ENCODE measurements at places on chromosomes 16 and 17. TPM values are rescaled to one million over a fixed set of nuclear protein-coding genes. Genes with fewer than 3 reads are reported as not detected.

- DNase-seq, result no peak
Observed at GRCh38 chr17:77666881-77667395, 291.6 kb upstream of the TNRC6C start.

DNA sequence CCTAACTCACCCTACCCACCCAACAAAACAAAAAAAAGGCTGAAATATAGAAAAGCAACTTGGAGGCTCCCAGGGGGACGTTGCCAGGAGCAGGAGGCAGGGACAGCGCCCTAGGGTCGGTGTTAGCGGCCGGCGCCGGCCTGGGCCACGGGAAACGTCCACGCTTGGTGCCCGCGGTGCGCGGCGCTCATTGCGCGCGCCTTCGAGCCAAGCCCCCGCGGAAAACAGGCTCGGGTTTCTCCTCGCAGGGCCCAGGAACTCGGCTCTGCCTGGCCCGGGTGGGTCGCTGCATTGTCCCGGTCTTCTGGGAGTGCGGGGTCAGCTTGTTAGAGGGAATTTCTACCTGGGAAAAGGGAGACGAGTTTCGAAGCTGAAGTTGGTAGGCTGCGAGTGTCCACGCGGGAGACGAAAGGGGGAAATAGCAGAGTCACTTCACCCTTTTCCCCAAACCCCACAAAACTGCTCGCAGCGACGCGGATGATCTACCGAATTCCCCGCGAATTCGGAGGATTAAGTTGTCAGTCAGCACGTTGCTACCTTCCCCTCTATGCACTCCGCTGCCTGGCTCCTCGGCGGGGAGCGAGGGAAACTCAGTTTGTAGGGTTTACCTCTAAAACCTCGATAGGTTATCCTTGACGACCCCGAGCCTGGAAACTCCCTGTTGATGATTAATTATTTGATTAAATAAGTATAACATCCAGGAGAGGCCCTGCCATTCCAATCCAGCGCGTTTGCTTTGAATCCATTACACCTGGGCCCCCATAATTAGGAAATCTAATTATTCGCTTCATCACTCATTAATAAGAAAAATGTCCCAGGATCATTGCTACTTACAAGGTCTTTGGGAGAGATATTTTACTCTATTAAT is 751 bp upstream of the FOXC2 start:
- DNase-seq, result no peak

DNA sequence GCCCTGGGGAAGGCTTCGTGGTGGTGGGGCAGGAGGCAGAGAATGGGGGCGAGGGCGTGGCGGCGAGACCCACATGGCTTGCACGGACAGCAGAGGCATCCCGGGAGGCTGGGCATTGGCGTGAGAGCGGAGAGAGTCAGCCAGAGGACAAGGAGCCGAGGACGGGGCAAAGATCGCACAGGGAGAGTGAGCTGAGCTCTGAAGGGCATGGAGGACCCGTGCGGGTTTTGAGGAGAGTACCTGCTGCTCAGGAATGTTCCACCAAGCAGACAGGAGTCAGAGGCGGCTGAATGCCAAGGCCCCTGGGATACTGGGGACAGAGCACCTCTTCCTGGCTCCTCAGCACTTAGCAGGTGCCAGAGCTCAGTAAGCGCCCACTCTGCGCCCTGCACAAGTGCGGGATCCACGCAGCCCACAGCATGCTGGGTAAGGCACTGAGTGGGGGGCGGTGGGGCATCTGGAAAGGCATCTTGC is 47.8 kb downstream of the ARHGAP27 start:
- no peak for DNase-seq

GRCh38 chr17:2396192-2396567 is 4.7 kb downstream of the MNT start:
- DNase-seq, result no peak

- no peak for DNase-seq
Observed at GRCh38 chr17:79412886-79413390, 197.9 kb downstream of the RBFOX3 start.

DNA sequence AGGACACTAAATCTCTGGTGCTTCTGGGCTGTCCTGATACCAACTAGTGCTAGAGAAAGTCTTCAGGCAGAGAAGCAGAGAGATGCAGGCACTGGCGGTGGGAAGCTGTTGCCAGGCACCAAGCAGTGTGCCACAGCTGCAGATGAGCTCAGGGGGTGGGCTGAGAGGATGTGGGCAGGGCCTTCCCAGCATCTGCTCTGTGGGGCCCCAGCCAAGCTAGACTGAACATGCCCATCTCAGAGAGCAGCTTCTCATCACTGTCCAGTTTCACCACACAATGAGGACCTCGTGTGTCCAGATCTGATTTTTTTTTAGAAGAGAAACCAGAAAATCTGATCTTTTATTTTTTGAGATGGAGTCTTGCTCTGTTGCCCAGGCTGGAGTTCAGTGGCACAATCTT is 17.1 kb downstream of the PSKH1 start:
- no peak for DNase-seq

GRCh38 chr17:75316253-75316652 is 27.0 kb upstream of the SLC25A19 start:
- DNase-seq, result no peak

- no peak for DNase-seq
Observed at GRCh38 chr17:57210224-57210553, 46.1 kb upstream of the MSI2 start.

- no peak for DNase-seq
Observed at GRCh38 chr17:9844153-9844552, 18.4 kb downstream of the GLP2R start.

GRCh38 chr16:79770244-79771064 is 169.9 kb upstream of the MAF start:
- DNase-seq, result peak; percentile 81

GRCh38 chr17:34820922-34821321 is 140.3 kb downstream of the CCT6B start:
- no peak for DNase-seq

GRCh38 chr16:69223882-69224281 is 36.9 kb downstream of the SNTB2 start:
- DNase-seq, result no peak

DNA sequence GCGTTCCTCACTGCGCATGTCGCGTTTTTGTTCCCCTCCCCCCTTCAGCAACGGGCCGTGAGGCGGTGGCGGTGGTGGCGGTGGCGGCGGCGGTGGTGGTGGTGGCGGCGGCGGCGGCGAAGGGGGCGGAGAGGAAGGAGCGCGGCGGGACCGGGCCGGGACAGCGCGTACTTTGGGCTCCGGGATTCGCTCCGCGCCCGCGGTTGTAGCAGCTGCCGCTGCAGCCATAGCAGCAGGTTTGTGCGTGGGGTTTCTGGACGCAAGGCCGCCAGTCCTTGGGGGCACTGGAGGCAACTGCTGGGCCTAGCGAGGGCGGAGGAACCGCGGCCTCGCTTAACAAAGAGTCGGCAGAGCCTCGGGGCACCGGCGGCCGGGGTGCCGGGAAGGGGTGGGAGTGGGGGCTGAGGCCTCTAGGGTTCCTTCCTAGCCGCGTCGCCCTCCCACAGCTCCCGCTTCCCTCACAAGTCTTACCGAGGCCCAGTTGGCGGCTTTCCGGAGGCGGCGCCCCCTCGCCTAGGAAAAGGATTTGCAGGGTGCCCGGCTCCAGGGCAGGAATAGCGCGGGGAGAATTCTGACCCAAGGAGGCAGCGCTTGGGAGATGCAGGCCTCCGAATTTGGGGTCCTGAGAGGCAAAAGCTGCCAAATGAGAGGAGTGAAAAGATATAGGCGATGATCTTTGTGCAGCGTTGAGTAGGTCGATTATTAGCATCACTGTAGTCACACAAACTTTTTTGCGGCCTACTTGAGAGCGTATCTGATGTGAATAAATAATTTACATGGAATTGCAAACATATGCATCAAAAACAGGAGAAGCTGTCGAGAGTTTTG is at the start of gene DDX42:
DDX42 (plus strand) TSS at position 30 of the 828 bp plus-strand sequence. CDS start 12,880 bp downstream, outside the sequence.
- peak; percentile 42 for DNase-seq

GRCh38 chr17:27985736-27986399 is 56.6 kb upstream of the NLK start:
- DNase-seq, result no peak

- no peak for DNase-seq
Observed at GRCh38 chr16:22751685-22752084, 62.3 kb upstream of the HS3ST2 start.

DNA sequence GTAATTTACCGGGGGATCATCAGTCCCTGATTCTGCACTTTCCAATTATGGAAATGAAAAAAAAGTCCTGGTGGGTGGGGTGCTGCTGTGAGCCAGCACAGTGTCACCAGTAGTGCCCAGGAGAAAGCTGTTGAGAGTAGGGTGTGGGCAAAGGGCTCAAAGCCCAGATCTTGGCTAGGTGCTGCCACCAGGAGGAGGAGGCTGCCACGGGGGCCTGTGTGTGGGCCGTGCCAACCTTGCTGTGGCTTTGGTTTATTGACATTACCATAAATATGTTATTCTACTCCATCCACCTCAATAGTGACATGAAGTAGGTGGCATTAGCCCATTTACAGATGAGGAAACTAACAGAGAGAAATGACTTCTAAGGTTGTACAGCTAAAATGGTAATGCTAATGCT is 6.7 kb upstream of the PRPSAP2 start:
- no peak for DNase-seq

DNA sequence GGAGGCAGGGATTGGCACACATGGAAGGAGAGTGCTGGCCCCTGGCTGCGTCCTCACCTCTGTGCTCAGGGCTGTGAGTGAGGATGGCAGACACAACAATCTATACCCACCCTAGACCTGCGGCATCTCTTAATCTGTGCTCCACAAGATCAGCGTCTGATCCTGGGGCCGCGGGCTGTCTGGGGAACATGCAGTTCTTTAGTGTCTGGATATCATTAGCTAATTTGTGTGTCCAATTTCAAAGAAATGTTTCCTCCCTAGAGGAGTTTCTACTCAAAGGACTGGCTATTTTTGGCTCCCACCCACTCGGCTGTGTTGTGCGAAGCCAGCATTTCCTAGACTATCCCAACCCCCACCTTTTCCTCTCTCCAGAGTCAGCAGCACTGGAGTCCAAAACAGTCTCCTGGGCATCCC is 93.8 kb downstream of the GRIN2A start:
- DNase-seq, result no peak

DNA sequence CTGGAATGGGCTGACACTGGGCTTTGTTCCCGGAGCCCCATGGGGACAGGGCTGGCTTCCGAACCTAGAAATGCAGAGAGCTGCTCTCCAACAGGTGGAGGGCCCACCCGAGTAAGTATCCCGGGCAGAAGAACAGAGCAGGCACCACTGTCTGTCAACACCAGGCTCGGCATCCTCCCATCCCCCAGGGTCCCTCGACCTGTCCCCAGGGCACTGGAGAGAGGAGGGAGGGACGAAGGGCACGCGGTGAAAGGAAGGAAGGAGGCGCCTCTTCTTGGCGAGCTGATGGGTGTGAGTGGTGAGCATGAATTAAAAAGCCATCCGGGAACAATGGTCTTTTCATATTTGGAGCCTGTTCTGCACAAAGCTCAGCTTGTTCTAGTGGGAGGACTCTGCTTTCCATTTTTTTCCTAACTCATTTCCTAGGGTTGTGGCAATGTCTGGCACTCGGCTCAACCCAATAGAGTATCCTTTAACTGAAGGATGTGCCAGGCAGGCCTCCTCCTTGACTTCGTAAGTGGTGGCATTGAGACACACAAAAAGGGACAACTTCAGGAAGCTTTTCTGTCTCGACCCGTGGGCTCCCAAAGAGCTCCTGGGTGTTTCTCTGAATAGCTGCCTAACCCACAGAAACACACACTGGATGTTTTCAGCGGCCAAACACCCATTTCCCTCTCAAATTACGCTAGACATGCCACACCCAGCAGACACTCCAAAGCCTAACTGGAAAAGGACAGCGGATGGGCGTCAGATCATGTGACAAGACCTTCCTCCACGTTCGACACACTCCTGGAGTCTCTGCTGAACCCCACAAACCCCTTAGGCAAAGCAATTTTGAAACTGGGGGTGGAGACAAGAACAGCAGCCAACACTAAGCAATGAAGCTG is 47.7 kb downstream of the ZFHX3 start:
- no peak for DNase-seq

DNA sequence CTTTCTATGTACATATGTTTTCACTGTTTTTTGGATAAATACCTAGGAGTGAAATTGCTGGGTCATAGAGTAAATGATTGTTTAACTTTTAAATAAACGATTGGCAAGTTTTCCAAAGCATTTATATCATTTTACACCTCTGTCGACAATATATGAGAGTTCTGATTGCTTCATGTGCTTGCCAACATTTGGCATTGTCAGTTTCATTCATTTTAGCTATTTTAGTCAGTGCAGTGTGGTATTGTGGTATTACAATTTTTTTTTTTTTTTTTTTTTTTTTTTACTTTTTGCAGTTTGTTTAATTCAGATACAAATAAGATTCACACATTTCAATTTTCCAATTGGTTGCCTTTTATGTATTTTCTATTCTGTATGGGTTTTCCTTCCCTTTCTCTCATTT is 26.0 kb downstream of the TADA2A start:
- DNase-seq, result no peak

- DNase-seq, result no peak
Observed at GRCh38 chr17:21602176-21602575, 90.1 kb upstream of the KCNJ18 start.

DNA sequence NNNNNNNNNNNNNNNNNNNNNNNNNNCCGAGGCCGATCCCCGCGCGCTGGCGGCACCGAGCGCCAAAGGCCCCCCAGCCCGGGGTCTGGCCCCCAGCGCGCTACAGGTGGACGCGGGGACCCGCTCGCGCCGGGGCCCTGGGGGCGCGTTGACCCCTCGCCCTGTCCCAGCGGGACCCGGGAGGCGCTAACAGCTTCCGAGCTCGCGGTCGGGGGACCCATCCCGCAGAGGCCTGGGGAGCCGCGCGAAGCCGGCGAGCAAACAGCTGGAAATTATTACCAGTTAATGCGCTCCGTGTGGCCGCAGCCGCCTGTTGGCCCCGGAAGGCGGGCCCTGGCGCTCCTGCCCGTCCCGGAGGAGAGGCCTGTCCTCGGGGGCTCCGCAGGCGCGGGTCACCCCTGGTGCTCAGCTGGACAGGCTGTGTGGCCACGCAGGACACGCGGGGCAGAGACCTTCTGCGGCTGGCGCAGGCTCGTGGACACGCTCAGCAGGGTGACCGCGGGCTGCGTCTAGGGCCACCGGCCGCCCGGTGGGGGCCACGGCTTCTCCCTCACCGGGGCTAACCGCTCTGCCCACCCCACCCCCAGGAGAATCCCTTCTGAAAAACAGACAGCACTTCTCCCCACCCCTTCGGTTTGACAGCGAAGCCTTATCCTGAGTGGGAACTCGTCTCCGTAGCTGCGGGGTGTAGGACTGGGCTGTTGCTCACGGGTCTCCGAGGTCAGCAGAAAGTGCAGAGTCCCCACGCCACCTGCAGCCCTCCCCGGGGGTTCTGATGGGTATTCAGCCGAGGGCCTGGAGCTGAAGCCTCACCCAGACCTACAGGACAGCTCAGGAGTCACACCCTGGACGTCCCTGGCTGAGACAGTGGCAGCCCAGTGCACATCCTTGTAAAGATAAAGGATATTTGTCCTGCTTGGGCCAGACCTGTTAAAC is 138.7 kb upstream of the RPH3AL start:
- DNase-seq, result no peak

GRCh38 chr17:3104322-3104721 is at the start of gene OR1D2:
Gene OR1D2 (minus strand): TSS chr17:3104422. CDS start chr17:3092996, 11,426 bp downstream.
- DNase-seq, result no peak

Gene CD7
- total RNA-seq, result 0.32 TPM

Gene KRTAP4-3
- not detected for total RNA-seq

Gene CDT1
- 13.8 TPM for total RNA-seq

Gene SLC35G6
- total RNA-seq, result not detected

Gene CCL18
- not detected for total RNA-seq

Gene TAT
- not detected for total RNA-seq
